ENCODE measurements at places on chromosomes 7 and 10.

DNA sequence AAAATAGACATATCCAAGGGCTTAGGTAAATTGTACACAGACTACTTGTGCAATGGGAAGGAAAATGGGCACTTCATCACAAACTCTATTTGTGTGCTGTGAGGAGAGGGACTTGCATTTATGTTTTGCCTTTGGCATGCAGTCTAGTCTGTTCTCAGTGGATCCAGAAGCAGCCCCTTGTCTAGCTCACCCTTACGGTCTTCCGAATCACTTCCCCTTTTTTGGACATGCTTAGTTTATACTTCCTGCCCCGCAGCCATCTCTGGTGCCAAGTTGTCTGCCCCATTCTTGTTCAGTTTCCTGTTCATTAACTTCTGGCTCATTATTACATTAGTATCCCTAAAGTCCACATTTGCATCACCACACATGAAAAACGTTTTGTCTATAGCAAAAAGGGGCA lies 161.6 kb downstream of the NRCAM start:
- no peak overlapping the region for H3K27ac ChIP-seq
- no peaks in the 10 kb centered on the region for H3K36me3 ChIP-seq
- no peak for DNase-seq
- no peaks in the 10 kb centered on the region for H3K4me1 ChIP-seq

- no peaks in the 10 kb centered on the region for H3K36me3 ChIP-seq
- peaks cover 11% of the 10 kb centered on the region for H3K27me3 ChIP-seq
- no peak overlapping the region for H3K4me3 ChIP-seq
- H3K27ac ChIP-seq = no peak overlapping the region
These were observed 46.6 kb downstream of the INSIG1 start for GRCh38 chr7:155344270-155344617.

GRCh38 chr10:62205750-62206399 lies 62.8 kb downstream of the RTKN2 start:
- no peaks in the 10 kb centered on the region for H3K27me3 ChIP-seq
- no peak overlapping the region for H3K27ac ChIP-seq
- no peak overlapping the region for H3K4me3 ChIP-seq
- peaks cover 2% of the 10 kb centered on the region for H3K36me3 ChIP-seq

DNA sequence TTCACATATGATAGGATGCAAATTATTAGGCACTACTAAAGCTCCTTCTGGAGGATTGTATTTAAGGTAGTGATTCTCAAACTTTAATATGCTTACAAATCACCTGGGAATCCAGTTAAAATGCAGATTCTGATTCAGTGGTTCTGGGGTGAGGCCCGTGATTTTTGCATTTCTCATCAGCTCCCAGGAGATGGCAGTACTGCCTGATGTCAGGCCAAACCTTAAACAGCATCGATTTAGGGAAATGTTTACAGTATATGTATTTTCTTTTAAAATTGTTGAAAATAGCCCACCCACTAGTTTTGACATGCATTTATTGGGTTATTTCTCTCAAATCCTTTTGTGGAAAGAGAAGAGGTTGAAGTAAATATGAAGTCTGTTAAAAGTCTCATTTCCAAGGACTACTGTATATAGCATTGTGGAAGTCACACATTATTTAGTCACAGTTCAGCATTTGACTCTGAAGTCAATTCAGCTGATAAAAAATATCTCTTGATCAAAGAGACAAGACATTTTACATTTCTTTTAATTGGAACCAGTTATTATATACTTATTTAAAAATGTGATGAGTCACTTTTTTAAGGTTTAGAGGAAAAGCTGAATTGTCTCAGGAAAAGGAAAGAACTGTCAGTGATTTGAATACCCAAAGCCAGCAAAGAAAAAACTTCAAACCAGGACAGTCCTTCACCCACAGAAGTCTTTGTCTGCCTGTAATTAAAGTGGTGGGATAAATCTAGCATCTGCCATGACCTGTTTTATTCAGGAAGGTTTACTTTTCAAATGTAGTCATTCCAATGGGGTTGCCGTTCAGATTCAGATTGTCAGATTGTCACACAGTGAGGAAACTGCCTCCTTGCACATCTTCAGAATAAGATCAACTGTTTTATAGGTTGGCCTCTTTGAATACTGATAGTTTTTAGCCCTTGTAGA lies 21.1 kb upstream of the HBP1 start:
- H3K27ac ChIP-seq = no peak overlapping the region
- no peaks in the 10 kb centered on the region for H3K36me3 ChIP-seq
- peaks cover 4% of the 10 kb centered on the region for H3K4me1 ChIP-seq
- peak; percentile 52 for DNase-seq

GRCh38 chr10:78171633-78172400 lies 138.2 kb downstream of the RPS24 start:
- no peaks in the 10 kb centered on the region for H3K36me3 ChIP-seq
- no peak overlapping the region for H3K4me3 ChIP-seq
- no peak for DNase-seq

DNA sequence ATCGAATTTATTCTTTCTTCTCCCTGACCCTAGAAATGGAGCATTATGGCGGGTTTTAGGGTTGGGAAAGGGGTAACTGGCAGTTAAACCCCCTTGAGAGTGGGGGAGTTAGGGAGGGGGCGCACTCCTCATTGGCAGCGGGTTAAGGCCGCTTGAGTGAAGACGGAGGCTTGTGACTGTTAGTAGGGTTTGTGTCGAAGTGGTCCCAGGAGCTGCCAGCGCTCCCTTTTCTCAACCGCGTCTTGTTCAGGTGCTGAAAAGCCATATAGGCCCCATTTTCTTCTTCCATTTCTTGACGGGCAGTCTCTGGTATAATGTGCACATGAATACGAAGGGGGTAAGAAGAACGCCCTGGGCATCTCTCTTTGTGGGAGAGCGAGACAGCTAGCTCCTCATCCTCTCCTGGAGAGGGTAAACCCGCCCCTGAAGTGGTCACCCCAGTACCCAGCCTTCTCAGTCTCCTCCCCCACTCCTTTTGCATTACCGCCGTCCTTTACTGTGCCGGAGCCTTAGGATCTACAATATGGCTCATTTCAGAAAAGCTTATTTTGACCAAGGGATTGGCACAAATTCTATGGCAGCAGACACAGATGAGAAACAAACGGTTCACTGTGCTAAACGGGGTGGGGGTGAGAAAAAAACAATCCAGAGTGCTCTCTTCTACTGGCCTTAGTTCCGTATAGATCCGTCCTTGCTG lies 836 bp downstream of the KMT2E start:
- H3K27ac ChIP-seq = peak overlapping the region; percentile 99
- H3K36me3 ChIP-seq = peaks cover 68% of the 10 kb centered on the region
- peak overlapping the region; percentile 95 for H3K4me3 ChIP-seq
- peaks cover 20% of the 10 kb centered on the region for H3K4me1 ChIP-seq
- DNase-seq = peak; percentile 73

DNA sequence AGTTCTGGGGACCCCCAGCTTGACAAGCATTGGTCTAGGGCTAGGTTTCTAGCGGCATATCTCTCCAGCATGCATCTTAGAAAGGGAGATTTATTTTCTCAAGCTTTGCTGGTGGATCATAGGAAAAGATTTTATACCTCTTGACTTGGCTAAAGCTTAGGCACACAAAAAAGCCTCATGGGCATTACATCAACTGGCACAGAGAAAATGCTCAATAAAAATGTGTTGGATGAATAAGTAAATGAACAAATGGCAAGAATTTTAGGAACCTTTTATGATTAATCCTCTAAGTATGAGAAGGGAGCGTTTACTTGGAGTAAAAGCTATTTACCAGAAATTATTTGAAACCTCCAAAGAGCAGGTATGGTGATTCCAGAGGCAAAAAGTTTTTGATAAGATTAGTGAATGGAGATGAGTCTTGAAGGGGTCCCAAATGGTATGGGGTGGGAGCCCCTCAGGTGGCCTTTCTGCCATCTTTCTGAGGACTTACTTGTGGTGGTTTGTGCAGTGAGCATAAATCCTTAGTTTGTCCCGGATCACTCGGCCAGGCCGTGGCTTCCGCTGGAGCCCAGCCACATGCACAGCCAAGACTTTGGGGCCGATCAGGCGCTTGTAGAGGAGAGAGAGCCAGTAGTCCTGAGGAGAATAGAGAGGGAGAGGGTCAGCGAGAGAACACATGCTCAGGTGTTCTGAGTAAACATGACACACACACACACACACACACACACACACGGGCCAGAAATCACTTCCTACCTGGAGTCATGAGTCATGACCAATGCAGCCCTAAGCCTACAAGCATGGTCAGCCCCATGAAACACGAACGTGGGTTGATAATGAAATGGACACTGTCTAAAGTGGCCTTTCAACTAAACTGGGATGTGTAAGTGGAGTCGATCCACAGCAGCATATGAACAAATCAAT lies 43.1 kb upstream of the HPS1 start:
- H3K4me1 ChIP-seq = no peaks in the 10 kb centered on the region
- no peak overlapping the region for H3K4me3 ChIP-seq
- H3K27me3 ChIP-seq = peaks cover 17% of the 10 kb centered on the region
- no peaks in the 10 kb centered on the region for H3K36me3 ChIP-seq
- H3K27ac ChIP-seq = no peak overlapping the region

DNA sequence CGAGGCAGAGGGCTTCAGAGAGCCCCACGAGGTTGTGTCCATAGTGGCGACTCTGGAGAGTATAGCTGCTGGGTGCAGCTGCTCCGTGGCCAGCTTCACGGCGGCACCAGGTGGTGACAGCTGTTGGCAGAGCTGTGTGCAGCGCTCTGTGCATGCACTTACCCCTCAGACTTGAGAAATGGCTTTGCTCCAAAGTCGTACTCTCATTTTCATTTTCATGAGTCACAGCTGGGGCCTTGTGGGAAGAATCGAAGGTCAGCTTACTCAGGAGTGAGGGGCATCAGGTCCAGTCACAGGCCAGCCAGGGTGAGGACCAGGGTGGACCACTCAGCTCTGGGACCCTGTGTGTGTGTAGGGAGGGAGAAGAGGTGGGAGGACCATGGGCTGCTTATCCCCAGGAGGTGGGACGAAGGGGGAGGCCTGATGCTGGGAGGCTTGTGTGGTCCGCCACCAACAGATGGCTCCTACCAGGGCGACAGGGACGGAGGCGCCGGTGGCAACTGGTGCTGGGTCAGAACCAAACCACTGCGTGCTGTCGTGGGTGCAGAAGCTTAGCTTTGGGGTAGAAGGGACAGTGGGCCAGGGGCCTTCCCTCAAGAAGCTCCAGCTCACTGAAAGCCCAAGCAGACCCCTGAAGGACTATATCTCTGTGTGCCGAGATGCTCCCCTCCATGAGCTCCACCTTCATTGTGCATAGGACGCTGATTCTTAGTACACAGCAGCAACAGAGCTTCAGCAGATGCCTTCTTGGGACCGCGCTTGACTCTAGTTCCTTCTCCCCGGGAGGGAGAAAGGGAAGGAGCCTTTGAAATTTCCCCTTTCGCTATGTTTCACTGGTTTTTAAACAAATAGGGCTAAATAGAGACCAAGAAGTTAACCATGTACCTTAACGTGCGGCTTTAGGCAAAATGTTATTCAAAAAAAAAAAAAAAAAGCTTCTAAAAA lies 225.0 kb downstream of the CELF2 start:
- peak; percentile 51 for DNase-seq
- no peaks in the 10 kb centered on the region for H3K27me3 ChIP-seq
- H3K4me3 ChIP-seq = peak overlapping the region; percentile 20
- peaks cover 7% of the 10 kb centered on the region for H3K36me3 ChIP-seq
- H3K27ac ChIP-seq = peak overlapping the region; percentile 50

All from activated naive CD4-positive, alpha-beta T cell treated with anti-CD3 and anti-CD28 coated beads for 36 hours (primary cell).